ENCODE measurements at places on chromosomes 12 and 14.

DNA sequence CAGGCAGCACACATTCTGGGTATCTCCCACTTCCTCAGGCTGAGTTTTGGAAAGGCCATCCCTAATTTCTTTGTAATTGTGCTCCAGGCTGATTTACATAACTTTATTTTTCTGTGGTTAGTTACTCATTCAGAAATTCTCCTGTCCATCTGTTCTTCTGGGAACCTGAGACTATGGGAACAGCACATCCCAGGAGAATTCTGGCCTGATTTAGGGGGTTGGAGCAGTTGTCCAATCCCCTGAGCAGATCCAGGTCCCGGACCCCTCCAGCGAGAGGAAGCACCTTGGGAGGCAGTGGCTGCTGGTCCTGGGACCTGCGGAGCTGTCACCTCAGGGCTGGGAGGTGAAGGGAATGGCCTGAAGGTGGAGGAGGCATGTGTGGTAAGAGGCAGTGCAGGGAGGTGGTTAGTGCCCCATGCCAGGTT, 40.4 kb downstream of the TSPAN9 start:
- DNase-seq = no peak

GRCh38 chr12:111454716-111455447, 49.2 kb downstream of the SH2B3 start:
- DNase-seq = no peak

DNA sequence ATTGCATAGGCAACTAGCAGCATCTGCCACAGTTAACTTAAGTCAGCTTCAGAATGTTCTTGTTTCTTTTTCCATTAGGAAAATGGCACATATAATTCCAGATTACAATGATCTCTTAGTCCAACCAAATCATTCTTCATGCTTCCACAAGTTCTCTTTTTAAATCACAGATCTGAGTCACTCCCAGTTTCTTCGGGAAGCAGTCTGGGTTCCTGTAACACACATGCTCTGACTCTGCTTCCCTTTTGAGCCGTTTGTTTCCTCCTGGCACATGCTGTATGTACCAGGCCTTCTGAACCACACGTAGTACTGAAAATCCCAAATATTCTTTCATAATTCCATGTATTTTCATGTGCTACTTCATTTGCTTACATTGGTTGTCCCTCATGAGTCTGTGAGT, 388.8 kb upstream of the PDE3A start:
- DNase-seq = no peak

- no peak for DNase-seq
Measured at GRCh38 chr12:95626854-95627253, 75.6 kb upstream of the USP44 start.

DNA sequence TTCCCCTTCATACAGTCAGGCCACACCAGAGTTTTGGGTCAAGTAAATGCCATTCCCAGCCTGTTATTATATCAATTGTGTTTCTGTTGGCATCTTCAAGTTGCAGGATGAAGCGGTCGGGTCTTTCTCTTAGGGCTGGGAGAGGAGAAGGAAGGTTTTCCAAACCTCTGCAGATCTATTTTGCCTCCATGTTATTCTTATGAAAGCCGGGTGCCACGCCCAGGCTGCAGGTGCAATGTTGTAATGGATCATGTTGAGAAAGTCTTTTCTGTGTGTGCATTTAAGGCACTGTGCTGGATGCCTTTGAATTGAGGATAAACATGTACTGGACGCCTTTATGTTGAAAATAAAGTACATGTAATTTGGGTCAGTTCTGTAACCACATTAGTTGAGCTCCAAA, 164.4 kb upstream of the HIF1A start:
- DNase-seq = no peak

GRCh38 chr12:16606201-16606849, 363 bp upstream of the LMO3 start:
- no peak for DNase-seq

GRCh38 chr14:64407329-64407728, 19.2 kb downstream of the MTHFD1 start:
- DNase-seq = no peak

- no peak for DNase-seq
Measured at GRCh38 chr14:22390824-22391461, 198.1 kb downstream of the DAD1 start.

GRCh38 chr12:116556964-116557698, 2.0 kb upstream of the MAP1LC3B2 start:
- no peak for DNase-seq

- peak; percentile 12 for DNase-seq
Measured at GRCh38 chr14:71478542-71478941, 453.7 kb upstream of the RGS6 start.

DNA sequence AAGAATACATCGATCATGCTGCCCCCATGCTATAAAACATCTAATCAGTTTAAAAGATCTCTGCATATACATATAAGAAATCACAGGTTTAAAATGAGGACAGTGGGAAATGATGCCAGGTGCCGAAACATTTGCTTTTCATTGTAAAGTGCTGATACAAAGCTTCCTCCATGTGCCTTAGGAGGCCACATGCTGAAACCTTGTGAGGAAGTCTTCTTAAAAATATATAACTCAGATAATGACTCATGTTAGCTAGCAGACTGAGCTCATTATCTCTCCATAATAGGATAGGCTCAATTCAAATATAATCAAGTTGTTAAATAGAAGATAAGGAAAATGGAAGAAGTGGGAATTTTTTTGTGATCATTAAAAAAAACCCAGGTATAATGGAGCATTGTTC, 65.9 kb downstream of the RFX4 start:
- DNase-seq = no peak

DNA sequence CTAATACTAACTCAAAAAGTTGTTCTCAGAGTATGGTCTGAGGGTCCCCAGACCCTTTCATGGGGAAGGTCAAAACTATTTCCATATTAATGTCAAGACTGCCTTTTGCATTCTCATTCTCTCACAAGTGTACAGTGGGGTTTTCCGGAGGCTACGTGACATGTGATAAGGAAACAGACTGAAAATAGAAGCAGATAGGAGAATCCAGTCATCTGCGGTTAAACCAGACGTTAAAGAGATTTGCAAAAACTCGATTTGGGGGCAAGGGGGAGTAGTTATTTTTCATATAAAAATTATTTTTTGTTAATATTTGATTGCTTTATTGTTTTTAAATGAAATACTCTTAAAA, 1.0 kb upstream of the NAP1L1 start:
- DNase-seq = peak; percentile 59

- DNase-seq = no peak
Measured at GRCh38 chr12:14076538-14076937, 95.1 kb upstream of the GRIN2B start.

DNA sequence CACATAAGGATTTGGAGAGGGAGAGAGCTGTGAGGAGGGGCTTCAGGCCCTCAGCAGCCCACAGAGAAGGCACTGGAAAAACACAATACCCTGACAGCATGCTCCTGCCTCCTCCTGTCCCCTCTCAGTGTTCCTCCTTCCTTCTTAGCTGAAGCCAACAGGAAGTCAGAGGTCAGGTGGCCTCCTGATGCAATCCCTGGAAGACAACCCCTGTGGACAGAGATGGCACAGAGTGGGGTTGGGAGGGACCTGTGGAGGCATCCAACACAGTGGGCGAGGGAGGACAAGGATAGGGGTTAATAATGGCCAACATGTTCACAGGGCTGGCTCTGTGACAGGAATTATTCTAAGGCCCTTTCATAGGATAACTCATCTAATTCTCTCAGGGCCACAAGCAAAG, 15.4 kb upstream of the IFI27L2 start:
- DNase-seq = no peak

Measured in CD4-positive, alpha-beta T cell treated with Interleukin-15 for 4 hours (primary cell).